NCI-H1105 treated with DMSO at 0.1 percent for 48 hours (cell line): ENCODE measurements at places on chromosomes 12 and 14.

GRCh38 chr14:85106506-85106905 is 423.4 kb upstream of the FLRT2 start:
- no peak for DNase-seq

DNA sequence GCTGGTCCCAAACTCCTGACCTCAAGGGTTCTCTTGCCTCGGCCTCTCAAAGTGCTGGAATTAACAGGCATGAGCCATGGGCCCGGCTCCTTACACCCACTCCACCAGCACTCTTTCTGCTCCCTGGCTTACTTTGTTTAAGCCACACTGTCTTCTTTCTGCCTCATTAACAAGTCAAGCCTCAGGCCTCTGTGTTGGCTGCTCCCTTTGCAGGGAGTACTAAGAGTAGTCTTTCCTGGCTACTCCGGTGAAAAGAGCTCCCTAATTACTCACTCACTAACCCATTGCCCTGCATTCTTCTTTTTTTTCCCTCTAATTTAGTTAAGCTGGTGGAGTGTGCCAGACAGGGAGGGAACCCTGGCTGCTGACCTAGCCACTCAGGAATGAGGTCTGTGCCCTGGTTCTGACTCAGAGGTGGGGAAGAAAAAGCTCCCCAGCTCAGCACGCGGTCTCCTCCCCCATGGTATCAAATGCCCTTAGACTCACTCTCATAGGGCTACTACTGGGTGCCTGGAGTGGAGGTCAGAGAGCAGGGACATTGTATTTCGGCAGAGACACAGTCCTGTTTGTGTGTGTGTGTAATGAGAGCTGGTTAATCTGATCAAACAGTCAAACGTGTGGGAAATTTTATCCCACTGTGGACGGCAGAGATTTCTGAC is 19.8 kb downstream of the GALNT6 start:
- no peak for DNase-seq

DNA sequence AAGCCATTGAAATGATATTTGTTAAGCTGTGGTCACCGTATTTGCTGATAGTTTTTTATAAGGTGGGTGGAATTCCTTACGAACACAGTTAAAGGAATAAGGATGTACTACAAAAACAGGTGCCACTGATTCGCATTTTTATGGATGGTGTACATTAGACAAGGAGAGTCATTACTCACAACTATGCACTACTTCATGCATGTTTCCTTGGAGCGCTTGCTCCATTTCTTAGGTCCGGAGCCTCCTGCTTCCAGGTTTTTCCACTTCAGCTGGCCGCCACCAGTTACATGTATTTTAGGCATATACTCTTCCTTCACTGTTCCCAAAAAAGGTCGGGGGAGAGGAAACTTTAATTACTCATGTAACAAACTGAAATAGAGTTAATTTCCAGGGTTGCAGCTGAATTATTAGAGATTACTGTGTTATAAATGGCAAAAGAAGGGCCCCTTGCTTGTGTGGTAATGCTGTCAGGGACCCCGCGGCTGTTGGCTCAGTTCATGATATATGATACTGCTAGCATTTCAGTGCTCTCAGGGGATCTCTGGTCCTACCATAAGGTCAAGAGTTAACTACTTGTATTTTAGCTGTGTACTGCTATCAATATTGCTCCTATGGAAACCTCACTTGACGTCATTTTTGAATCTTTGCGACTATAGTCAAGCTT is 454.7 kb downstream of the NPAS3 start:
- DNase-seq = no peak

- DNase-seq = peak; percentile 28
Observed at GRCh38 chr12:116384691-116385485, 107.4 kb upstream of the MED13L start.
